ENCODE measurements at places on chromosomes 1 and 21. TPM values are rescaled to one million over a fixed set of nuclear protein-coding genes. Genes with fewer than 3 reads are reported as not detected.

- DNase-seq: no peak
- H3K36me3 ChIP-seq: no peaks in the 10 kb centered on the region
- H3K27me3 ChIP-seq: no peaks in the 10 kb centered on the region
- H3K4me1 ChIP-seq: no peaks in the 10 kb centered on the region
- H3K27ac ChIP-seq: no peak overlapping the region
These were observed 29.0 kb downstream of the ETS2 start for GRCh38 chr21:38834725-38835124.

DNA sequence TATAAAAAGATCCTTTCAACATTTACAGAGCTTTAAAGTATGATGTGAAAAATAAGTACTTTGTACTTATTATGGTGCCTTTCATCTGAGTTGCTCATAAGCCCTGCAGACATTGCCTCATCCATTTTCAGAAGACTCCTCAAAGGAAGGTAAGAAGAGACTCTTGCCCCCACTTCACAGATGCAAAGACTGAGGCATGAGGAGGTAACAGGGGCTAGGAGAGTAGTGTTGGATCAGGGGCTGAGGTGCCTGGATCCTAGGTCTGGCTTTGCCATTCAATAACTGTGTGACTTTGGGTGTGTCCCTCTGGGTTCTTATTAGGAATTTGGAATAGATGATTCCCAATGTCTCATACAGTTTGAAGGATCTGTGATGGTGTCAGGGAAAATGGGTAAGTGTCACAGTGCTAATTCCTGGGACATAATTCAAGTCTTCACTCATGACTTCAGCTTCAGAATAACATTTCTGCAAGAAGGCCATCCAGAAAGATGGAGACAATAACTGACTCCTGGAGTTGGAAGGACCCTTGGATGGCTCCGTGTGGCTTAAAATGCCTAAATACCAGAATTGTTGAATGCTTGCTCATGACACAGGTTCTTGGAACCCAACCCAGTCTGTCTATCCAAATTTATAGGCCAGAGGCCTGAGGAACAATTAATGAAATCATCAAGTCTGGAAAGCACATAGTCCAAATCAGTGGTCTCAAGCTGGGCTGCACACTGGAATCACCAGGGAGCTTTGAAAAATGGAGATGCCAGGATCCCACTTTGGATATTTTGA lies 93.1 kb upstream of the RUNX1 start:
- peaks cover 86% of the 10 kb centered on the region for H3K27me3 ChIP-seq
- H3K27ac ChIP-seq: no peak overlapping the region
- no peak for DNase-seq
- no peaks in the 10 kb centered on the region for H3K4me1 ChIP-seq
- H3K4me3 ChIP-seq: no peak overlapping the region
- H3K36me3 ChIP-seq: no peaks in the 10 kb centered on the region

- no peak overlapping the region for H3K4me3 ChIP-seq
- H3K27ac ChIP-seq: peak overlapping the region; percentile 20
- no peak for DNase-seq
- no peaks in the 10 kb centered on the region for H3K27me3 ChIP-seq
- peaks cover 33% of the 10 kb centered on the region for H3K4me1 ChIP-seq
These were observed 47.1 kb upstream of the ATP1A1 start for GRCh38 chr1:116325922-116326321.

DNA sequence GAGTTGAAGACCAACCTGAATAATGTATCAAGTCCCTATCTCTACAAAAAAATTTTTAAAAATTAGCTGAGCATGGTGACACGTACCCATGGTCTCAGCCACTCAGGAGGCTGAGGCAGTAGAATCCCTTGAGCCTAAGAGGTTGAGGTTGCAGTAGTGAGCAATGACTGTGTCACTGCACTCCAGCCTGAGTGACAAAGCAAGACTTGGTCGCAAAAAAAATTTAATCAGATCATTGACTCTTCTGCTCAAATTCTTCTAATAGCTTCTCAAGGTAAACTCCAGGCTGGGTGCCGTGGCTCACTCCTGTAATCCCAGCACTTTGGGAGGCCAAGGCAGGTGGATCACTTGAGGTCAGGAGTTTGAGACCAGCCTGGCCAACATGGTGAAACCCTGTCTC lies 85.9 kb upstream of the PUM1 start:
- H3K27ac ChIP-seq: no peak overlapping the region
- no peaks in the 10 kb centered on the region for H3K27me3 ChIP-seq

GRCh38 chr1:233105225-233105624 lies 154.8 kb downstream of the NTPCR start:
- no peak overlapping the region for H3K4me3 ChIP-seq
- H3K4me1 ChIP-seq: no peaks in the 10 kb centered on the region
- no peak overlapping the region for H3K27ac ChIP-seq
- H3K27me3 ChIP-seq: no peaks in the 10 kb centered on the region
- H3K36me3 ChIP-seq: no peaks in the 10 kb centered on the region

- DNase-seq: no peak
- no peaks in the 10 kb centered on the region for H3K27me3 ChIP-seq
- no peak overlapping the region for H3K4me3 ChIP-seq
- H3K27ac ChIP-seq: no peak overlapping the region
These were observed 54.8 kb downstream of the CTH start for GRCh38 chr1:70465911-70466310.

- no peak overlapping the region for H3K27ac ChIP-seq
- H3K36me3 ChIP-seq: no peaks in the 10 kb centered on the region
- no peak overlapping the region for H3K4me3 ChIP-seq
These were observed 19.7 kb downstream of the OPTC start for GRCh38 chr1:203513585-203514031.

- no peaks in the 10 kb centered on the region for H3K27me3 ChIP-seq
- no peak overlapping the region for H3K4me3 ChIP-seq
- no peak for DNase-seq
- peaks cover 11% of the 10 kb centered on the region for H3K4me1 ChIP-seq
- no peaks in the 10 kb centered on the region for H3K36me3 ChIP-seq
These were observed 739.1 kb downstream of the MATN1 start for GRCh38 chr1:29984166-29984861.

DNA sequence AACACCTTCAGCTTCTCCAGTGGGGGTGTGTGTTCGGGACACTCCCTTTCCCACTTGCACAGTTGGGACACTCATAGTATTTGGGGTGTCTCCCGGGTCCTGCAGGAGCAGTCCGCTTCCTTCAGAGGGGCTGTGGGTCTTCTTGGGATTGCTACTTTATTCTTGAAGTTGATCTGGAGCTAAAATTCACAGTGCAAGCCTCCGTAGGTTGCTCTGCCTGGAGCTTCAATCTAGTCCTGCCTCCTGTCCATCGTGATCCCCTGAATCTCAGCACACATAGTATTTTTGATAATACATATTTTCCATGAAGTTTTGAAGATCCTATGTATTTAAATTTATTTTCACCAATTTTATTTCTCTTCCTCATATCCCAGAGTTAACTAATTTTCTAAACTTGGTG lies 902.1 kb downstream of the LTN1 start:
- no peaks in the 10 kb centered on the region for H3K36me3 ChIP-seq
- DNase-seq: no peak
- peak overlapping the region; percentile 13 for H3K4me3 ChIP-seq
- no peaks in the 10 kb centered on the region for H3K27me3 ChIP-seq
- peak overlapping the region; percentile 92 for H3K27ac ChIP-seq
- H3K4me1 ChIP-seq: peaks cover 18% of the 10 kb centered on the region

DNA sequence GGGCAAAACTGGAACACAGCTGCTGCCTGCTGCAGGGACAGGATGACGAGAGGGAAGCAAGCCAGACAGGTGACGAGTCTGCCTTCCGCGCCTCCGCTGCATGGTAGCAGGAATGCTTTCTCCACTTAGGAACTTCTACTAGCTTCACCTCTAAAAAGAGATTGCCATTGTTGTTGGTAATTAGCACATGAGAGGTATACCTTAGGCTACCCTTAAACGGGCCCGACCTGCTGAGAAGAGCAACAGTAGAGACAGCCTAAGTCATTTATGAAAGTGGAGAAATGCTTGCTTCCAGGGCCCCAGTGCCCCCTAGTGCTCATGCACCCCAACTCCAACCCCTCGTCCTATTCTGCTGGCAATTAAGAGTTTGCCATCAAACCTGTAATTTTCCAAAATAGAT lies 96.9 kb upstream of the AKT3 start:
- DNase-seq: peak; percentile 33
- H3K27me3 ChIP-seq: peaks cover under 1% of the 10 kb centered on the region
- no peaks in the 10 kb centered on the region for H3K4me1 ChIP-seq
- H3K36me3 ChIP-seq: no peaks in the 10 kb centered on the region

DNA sequence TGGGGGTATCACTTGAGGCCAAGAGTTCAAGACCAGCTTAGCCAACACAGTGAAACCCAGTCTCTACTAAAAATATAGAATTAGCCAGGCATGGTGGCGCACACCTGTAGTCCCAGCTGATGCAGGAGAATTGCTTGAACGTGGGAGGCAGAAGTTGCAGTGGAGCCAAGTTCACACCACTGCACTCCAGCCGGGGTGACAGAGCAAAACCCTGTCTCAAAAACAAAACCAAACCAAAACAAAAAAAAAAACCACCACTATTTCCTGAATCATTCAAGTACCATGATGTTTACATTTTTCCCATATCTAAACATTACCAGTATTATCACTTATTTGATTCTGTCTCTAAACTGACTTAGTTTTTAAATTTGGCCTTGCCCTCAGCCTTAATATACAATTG lies 29.5 kb downstream of the TUT4 start:
- no peaks in the 10 kb centered on the region for H3K4me1 ChIP-seq
- H3K4me3 ChIP-seq: no peak overlapping the region
- no peaks in the 10 kb centered on the region for H3K27me3 ChIP-seq
- H3K36me3 ChIP-seq: peaks cover 23% of the 10 kb centered on the region

DNA sequence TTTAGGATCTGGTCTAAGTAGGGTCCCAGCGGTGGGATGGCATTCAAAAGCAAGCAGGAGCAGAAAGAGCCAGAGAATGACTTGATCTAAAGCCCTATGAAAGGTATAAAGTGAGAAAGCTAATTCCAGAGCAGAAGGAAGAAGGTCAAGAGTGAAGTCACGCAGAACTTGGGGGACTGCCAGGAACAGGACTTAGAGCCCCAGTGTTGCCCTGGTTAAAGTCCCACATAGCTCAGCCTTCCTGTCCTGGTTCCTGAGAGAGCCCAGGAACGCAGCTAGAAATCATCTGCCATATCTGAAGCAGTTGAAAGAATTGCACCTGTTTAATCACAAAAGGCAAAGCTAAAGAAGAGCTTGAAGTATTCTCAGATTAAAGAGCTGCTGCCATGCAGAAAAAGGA lies 160.6 kb upstream of the ATP1B1 start:
- no peak overlapping the region for H3K4me3 ChIP-seq
- no peaks in the 10 kb centered on the region for H3K36me3 ChIP-seq
- DNase-seq: peak; percentile 35

DNA sequence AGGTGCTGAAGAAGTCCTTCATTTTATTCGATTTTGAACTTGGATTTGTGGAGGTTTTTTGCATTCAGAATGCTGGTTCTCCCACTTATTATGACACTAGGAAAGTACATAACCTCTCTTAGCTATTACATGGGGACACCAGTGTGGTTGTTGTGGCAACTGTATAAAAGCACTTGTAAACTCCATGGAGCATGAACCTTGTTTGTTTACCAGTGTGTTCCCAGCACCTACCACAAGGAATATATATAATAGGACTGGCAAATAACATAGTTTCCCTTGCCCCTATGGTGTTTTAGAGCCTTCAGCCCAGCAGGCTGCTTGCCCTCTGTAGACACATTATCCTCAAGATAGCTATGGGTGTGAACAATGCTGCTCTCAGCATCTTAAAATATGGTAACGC lies 43.1 kb downstream of the RASSF5 start:
- DNase-seq: no peak
- no peaks in the 10 kb centered on the region for H3K27me3 ChIP-seq
- peaks cover 19% of the 10 kb centered on the region for H3K4me1 ChIP-seq
- no peaks in the 10 kb centered on the region for H3K36me3 ChIP-seq
- no peak overlapping the region for H3K4me3 ChIP-seq
- H3K27ac ChIP-seq: no peak overlapping the region

DNA sequence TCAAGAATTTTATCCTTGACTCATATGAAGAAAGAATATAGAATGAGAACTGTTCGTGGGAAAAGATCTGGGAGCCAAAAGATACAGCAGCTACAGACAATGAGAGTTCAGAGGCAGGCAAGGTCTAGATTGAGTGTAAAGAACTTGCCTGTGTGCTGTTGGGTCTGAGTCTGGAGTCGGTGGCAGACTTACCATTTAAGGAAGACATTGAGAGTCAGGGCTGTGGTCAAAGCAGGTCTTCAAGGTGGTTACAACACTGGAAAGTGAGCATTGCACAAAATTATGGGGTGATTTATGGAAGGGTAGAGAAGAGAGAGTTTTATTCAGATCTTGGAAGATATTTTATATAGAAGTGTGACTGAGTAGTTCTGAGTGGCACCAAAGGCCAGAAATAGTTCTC lies 80.6 kb downstream of the TBX19 start:
- no peak for DNase-seq
- H3K36me3 ChIP-seq: no peaks in the 10 kb centered on the region
- no peaks in the 10 kb centered on the region for H3K27me3 ChIP-seq
- H3K4me1 ChIP-seq: peaks cover 55% of the 10 kb centered on the region
- H3K4me3 ChIP-seq: no peak overlapping the region

DNA sequence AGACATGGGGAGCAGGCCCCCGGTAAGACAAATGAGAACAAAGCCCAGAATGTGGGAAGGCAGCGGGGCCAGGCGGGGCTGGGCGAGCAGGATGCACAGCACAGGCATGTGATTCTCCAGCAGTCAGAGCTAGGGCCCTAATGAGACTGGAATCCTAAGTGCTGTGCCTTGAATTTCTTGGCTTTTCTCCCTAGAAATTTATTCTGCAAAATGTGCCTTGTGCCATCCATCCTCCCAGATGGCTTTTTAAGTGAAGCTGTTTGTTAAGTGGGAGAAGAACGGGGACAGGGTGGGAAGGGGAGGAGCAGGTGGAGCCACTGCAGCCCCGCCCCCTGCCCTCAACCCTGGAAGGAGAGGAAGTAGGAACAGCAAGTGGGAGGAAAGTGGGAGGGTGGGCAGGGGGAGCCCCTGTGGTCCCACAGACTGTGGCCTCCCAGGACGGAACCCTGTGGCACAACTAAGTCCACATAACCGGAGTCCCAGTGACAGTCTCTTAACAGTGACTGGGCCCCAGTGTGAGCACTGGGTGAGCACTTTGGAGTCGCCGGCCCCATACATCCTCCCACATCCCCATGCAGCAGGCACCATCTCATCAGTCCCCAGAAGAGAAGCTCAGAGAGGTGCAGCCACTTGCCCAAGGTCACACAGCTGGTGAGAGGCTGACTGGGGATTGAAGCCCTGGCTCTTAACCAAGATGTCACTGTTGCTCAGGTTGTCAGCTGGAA lies 216.9 kb downstream of the MATN1 start:
- H3K36me3 ChIP-seq: no peaks in the 10 kb centered on the region
- no peak overlapping the region for H3K27ac ChIP-seq
- H3K4me1 ChIP-seq: no peaks in the 10 kb centered on the region
- H3K27me3 ChIP-seq: no peaks in the 10 kb centered on the region
- no peak for DNase-seq
- no peak overlapping the region for H3K4me3 ChIP-seq

The CLCA1 gene
- polyA plus RNA-seq: not detected

The TMCO2 gene
- not detected for polyA plus RNA-seq

The SMIM11 gene
- polyA plus RNA-seq: 7.3 TPM

The CLCC1 gene
- polyA plus RNA-seq: 12.5 TPM

The OPRD1 gene
- 0.13 TPM for polyA plus RNA-seq

The CLCA2 gene
- polyA plus RNA-seq: not detected

The SPATA1 gene
- 0.88 TPM for polyA plus RNA-seq

The LRRC38 gene
- polyA plus RNA-seq: not detected

The GUCA2B gene
- polyA plus RNA-seq: not detected

The SPRR4 gene
- polyA plus RNA-seq: not detected

The RBBP5 gene
- polyA plus RNA-seq: 9.2 TPM

Measured in cardiac muscle cell (in vitro differentiated cells and primary cell).